ENCODE measurements at places on chromosomes 7 and 10.

DNA sequence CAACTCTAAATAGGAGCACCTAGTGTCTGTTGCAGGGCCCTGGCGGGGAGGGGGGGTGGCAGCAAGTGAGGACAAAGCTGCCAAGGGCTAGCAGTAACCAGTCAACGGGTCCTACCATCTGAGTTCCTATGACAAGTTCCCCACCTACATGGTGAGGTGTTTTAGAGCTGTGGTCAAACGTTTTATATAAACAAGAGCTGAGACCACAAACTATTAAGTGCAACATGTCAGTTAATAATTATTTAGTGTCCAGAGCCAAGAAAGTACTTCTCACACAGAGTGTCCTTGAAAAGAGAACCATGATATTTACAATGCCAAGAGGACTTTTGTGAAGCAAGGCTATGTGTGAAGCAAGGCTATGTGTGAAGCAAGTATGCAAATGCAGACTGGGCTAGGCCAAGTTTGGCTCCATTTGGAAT is 434.7 kb downstream of the TNS3 start:
- DNase-seq = no peak

GRCh38 chr10:75530299-75530698 is 98.9 kb downstream of the LRMDA start:
- no peak for DNase-seq

DNA sequence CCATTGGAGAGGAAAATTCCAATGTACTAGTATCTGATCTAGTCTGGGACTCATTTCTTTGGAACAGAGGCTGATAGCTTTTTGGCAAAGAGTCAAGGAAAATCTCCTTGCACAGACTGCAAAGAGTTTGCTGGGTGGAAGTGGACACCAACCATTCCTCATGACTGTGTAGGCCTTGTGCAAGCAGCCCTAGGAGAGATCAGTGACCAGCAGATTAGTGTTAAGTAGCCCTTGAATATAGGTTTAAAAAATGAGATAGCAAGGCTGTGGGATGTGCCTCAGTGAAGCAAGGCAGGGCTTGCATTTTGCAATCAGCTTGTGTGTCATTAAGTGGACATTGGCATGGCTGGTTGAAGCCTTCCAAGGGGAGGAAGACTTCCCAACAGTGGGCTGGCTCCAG is 341.6 kb downstream of the PLXNA4 start:
- no peak for DNase-seq

GRCh38 chr7:77765906-77766800 is 32.1 kb downstream of the TMEM60 start:
- DNase-seq = no peak

DNA sequence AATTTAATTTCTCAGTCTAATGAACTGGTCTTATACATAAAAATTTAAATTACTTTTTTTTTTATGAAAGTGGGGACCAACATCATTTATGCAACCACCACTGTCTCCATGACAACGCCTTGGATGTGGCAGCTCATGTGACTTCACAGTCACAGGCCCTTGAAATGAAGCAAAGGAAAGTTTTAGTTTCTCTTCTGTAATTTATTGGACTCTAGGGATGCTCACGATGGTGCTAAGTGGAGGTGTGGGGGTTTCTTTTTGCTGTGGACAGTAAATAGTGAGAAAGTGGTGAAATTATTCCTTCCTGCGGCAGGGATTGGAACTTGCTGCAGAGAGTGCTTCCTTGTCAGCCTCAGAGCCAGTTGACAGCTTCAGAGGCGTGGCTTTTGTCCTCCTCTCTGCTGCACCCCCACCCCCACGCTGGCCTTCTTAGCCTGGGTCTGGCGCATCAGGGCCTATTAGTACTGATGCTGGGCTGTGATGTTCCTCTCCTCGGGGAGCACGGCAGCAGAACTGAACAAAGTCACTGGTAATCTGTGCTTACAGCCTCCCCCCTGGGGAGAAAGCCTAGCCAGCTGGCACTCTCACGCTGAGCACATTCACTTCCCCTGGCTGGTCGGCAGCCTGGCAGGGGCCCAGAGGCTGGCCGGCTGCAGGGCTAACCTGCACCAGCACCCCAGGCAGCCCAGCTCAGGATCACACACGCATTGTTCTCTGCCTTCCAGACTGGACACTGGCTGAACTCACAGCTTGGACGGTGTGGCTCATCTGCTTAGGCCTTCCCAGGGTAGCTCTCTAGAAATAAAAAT is 517.5 kb upstream of the GALNT17 start:
- no peak for DNase-seq

Data from activated T-cell treated with anti-CD3 and anti-CD28 coated beads for 4 hours (primary cell).